Left cardiac atrium (tissue), 4 donors: ENCODE measurements at places on chromosomes 1 and 21.

DNA sequence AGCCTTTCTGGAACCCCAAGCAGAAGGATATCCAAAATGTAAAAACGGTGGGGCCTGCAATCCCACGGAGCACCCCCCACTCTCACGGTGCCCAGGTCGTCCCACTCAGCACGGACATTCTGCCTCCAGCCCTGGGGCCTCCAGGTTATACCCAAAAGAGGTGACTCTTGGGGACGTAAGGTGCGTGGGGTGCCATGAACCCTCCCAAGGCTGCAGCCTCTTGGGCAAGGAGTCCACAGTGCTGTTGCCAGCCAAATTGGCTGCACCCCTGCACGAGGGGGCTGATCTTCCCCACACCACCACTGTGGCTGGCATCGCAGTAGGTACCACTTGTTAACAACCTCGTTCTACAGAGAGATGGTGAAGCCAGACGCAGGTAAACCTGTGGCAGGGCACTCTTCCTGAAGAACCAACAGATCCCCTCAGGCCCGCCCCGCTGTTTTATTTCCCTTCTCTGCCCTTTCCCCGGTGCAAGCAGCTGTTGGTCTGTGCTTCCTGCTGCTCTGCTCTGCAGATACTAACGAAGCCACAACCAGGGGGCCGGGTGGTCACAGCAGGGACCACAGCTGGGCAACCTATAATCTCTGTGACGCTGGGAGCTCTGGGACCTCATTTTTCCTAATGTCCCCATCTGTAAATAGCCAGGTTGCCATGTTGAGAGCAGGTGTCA lies 8.7 kb downstream of the TFF3 start:
- no peak for DNase-seq

- DNase-seq = no peak
Observed at GRCh38 chr1:29525941-29526340, 289.6 kb downstream of the PTPRU start.

DNA sequence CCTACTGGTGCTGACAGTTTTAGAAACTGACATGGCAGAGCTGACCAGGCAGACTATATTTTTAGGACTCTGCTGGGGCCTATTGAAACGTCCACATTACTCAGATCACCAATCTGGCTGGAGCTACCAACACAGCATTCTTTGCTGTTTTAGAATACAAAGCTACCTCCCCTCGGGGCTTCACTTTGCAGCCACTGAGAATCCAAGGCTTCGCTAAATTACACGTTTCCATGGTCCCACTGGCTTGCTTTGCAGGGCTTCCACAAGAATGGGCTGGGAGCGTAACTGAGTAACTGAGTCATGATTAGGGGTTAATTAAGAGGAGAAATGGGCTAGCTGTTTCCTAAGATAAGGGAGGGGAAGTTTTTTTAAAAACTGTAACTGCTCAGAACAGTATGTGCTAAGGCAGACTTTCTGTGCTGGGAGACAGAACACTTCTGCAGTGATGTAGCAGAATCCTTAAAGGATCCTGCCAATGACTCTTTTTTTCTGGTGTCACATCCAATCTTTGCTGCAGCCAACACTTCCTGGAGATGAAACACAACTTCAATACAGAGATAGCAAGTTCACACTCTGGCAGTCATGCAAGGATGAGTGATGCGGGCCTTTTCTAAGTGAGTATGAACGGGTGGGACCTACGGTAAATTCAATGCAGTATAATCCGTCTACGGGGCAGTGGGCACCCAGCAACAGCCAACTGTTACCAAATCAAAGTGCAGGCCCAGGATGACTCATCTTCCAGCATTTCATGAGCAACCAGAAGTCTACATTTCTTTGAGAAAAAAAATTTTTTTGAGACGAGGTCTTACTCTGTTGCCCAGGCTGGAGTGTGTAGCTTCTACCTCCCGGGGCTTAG lies 21.5 kb downstream of the NDUFS5 start:
- peak; percentile 70 for DNase-seq

DNA sequence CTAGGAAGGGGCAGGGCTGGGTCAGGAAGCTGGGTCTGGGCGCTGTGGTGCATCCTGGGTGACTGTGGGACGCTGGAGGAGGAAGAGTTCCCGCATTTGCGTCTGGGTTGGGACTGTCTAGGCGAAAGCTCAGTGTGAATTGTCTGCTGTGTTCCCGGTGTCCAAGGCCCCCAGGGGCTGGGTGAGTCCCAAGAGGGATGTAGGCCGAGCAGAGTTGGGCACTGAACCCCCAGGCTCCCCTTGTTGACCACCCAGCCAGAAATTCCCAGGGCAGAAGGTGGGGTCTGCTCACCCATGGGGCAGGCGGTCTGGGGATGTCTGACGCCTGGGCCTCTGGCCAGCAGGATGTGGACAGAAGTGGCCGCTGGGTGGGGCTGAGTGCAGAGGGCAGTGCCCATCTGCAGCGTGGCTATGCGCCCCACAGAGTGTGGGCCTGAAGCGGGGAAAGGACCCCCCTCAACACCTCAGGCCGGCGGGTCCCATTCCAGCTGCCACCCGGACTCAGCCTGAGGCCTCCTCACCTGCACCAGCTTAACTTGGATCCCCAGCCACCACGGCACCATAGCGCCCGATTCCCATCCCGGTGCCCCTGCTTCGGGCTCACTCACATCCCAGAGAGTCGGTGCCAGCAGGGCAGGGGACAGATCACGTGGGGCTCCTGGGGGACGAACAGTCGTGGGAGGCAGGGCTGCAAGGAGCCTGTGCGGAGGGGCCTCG lies 37.0 kb upstream of the POFUT2 start:
- peak; percentile 42 for DNase-seq

- no peak for DNase-seq
Observed at GRCh38 chr1:28845786-28846543, 34.0 kb downstream of the OPRD1 start.

DNA sequence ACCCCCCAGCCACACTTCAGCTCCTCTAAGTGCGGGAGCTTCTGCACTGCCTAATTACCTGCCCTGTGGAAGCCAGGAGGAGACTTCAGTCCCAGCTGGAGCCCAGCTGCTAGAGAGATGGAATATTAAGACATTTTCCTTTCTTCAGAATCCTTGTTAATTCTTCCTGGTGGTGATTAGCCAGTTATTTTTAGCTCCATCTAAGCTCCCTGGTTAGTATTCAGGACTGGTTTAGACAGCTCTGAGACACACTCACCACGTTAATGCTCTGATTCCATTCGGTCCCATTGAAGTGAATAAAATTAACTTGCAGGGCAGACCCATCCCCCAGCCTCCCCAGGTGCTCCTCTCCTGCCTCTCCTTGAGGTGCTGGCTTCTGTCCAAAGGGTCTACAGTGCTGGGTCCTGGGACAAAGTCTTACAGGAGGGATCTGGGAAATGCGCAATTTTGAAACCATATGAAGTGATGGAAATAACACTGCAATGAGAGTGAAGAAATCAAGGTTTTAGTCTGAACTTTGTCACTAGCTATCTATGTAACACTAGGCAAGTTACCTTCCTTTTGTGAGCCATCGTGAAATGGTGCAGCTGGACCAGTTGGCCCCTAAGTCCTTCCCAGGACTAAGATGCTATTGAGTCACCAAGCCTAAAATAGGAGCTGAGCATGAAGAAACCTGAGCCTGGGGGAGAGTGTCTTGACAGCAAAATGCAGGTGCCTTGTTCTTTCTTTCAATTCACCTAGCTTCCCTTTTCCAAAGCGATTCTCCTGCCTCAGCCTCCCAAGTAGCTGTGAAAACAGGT lies 117.4 kb upstream of the ATP1A1 start:
- DNase-seq = no peak

- DNase-seq = no peak
Observed at GRCh38 chr1:106465666-106466065, 590.8 kb upstream of the PRMT6 start.

GRCh38 chr1:226797151-226797550 lies 58.1 kb upstream of the ITPKB start:
- DNase-seq = no peak

DNA sequence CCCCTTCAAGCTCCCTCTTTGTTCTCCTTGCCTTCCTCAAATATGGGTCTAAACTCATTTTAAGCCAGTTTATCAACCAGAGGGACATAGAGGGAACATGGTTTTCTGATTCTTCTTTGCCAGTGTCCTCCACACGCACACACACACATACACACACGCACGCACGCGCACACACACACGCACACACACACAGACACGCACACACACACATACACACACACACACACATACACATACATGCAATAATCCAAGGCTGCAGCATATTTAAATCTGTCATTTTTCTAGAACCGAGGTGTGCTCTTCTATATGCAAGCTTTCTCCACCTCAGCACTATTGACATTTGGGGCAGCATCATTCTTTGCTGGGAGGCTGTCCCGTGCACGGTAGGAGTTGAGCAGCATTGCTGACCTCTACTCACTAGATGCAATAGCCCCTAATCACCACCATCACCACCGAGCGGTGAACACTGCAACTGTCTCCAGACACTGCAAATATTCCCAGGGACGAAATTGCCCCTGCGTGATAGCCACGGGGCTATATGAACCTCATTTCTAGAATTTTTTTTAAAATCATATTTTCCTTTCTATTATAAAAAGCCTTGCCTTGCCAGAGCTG lies 8.0 kb downstream of the TNFRSF9 start:
- DNase-seq = no peak

- no peak for DNase-seq
Observed at GRCh38 chr1:31354283-31354682, 18.6 kb downstream of the FABP3 start.

GRCh38 chr1:22204989-22205913 lies 62.4 kb upstream of the WNT4 start:
- no peak for DNase-seq

GRCh38 chr1:2350501-2350900 lies 40.9 kb downstream of the MORN1 start:
- no peak for DNase-seq

DNA sequence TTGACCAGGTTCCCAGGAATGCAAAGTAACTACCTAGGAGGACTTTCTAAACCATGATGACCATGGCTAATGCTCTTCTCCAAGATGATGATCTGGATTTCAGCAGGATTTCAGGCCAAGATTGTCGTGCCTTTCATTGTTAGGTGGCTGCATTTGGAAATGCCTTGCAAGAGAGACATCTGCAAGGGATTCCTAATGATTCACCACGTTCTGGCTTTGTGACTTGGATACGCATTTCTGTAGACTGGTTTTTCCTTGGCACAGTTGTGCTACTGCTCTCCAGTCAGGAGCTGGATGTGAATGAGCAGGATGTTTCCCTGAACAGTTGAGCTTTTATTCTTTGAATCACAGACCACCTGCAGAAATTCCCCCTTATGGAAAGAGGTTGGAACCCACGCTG lies 212.4 kb downstream of the BACH1 start:
- no peak for DNase-seq

DNA sequence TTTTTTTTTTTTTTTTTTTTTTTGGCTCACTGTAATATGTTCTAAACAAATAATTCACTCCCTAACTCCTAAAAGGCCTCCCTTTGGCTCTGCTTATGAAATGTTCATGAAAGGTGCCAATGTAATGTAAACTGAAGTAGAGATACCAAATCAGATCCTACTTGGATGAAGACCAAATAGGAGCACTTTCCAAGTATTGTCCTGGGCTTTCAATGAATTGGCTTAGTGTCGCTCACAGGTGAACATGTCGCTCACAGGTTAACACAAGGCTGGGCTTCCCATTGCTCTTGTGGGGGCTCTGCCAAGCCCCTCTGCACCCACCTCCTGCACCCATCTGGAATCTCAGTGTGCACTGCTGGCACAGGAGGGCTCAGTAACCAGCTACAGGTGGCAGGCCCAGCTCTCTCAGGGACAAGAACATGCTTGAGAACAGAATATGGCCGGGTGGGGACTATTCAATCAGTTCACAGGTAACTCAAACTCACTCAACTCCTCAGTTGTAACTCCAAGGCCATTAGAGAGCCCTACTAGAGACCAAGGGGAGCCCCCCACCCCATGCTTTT lies 10.6 kb upstream of the CD58 start:
- no peak for DNase-seq

- DNase-seq = peak; percentile 34
Observed at GRCh38 chr21:34545079-34545884, 33.3 kb upstream of the KCNE1 start.

DNA sequence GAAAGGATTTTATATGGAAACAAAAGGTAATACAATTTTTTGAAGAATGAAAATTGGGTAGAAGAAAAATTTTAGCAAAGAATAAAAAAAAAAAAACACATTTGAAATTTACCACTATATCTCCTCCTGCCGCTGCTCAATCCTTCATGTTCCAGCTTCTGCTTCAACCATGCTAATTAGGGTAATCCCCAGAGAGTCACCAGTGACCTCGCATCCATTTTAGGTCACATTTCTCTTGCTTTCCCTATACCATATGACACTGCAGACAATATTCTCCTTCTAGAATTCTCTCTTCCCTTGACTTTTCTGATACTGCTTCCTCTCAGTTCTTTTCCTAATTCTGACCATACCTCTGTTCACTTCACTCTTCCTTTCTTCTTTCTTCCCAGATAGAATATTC lies 237.1 kb downstream of the USH2A start:
- DNase-seq = no peak

DNA sequence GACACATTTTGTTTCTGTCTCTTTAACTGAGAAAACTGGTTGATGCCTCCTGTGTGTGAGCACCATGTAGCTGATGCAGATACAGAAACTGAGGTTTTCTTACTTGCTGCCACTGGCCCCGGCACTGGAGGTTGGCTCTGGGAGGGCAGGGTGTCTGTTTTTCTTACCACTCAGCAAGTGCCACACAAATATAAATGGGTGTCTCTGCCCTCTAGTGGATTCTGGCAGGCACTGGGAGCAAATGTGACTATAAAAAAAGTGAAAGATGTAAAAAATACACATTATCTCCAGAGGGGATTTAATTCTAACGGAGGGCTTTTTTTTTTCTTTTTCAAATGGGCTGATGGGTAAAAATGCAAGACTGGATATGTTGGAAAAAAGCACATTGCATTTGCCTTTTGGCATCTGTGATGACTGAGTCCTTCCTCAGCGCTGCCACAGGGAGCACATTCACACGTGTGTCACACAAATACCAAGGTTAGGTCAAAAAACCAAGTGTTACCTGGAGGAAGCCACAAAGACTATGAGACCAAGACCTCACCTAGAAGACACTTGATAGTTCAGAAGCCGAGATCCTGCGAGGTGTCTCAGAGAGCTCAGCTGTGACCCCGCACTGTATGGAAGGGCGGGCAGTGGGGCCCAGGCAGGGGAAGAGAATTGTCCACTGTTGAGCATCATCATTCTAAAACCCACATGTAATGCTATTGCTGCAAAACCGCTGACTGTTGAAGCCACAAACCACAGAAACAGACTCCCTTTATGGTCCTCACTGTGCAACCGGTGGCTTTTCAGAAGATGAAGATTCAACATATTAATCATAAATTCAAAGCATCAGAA lies 18.9 kb downstream of the PGBD2 start:
- DNase-seq = no peak

DNA sequence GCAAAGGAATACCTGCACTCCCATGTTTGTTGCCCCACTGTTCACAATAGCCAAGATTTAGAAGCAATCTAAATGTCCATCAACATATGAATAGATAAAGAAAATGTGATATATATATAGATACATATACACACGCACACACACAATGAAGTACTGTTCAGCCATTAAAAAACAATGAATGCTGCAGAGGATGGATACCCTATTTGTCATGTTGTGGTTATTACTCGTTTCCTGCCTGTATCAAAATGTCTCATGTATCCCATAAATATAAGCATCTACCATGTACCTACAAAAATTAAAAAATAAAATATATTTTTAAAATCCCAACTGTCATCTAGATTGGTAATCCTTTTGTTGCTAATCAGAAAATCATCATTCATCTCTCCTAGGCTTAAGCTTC lies 634.8 kb upstream of the ADGRL2 start:
- no peak for DNase-seq
